Stimulated activated CD8-positive, alpha-beta memory T cell treated with anti-CD3 and anti-CD28 coated beads, Interleukin-7, amount 100 ng/mL, for 4 hours (primary cell): ENCODE measurements at places on chromosomes 11 and 22.
A peak's percentile ranks its signal among the peaks of the same experiment; 100 is the strongest.

- no peak for DNase-seq
These were observed at the start of gene SLC22A25 for GRCh38 chr11:63243533-63243932. SLC22A25 (minus strand) TSS chr11:63243599; CDS start chr11:63229652, 13,947 bp downstream.

DNA sequence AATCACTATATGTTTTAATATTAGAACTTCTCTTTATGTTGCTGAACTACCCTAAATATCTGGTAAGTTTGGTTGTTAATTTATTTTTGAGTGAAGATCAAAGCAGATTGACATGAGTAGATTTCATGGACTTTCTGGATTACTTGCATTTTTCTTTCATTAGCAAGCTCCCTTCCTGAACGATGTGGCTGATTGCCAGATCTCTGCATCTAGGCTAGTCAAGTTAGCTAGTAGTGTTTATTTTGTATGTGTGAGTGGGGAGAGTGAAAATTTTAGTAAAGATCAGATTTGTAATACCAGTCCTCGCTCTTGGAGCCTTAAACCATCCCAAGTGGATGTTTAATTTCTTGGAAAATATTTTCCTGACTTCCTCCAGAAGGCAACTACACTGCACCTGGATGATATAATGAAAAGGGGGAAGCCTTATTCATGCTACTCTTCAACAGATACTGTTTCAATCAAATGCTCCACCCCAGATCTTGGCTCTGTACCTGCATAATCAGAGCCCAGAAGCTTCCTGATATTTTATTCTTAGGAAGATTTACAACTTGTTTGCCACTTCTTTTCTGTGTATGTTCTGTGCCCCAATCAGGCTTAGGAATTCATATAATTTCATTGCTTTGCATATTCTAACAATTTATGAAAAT lies 143.2 kb upstream of the GRIA4 start:
- no peak for DNase-seq

GRCh38 chr11:42473106-42473505 lies 838.7 kb upstream of the API5 start:
- no peak for DNase-seq

GRCh38 chr22:39087881-39088684 lies 9.0 kb upstream of the APOBEC3H start:
- DNase-seq = no peak

DNA sequence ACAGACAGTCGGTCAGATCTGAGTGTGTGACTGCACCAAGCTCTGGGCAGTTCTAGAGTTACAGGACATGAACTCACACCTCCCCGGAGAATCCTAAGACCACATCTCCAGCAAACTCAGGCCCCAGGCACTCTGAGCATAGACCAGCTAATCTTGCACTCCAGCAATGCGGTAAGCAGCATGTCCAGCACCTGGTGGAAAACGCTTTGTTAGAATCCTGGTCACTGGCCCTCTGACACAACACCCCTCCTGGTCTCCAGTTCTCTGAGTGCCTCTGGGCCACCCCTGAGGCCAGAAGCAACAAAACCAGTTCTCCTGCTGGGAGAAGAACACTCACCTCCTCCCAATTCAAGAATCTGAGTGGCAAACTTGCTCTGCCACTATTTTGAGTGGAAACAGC lies 82.7 kb upstream of the TMEM45B start:
- DNase-seq = no peak

- DNase-seq = no peak
These were observed 9.7 kb downstream of the DGKZ start for GRCh38 chr11:46356924-46357482.

DNA sequence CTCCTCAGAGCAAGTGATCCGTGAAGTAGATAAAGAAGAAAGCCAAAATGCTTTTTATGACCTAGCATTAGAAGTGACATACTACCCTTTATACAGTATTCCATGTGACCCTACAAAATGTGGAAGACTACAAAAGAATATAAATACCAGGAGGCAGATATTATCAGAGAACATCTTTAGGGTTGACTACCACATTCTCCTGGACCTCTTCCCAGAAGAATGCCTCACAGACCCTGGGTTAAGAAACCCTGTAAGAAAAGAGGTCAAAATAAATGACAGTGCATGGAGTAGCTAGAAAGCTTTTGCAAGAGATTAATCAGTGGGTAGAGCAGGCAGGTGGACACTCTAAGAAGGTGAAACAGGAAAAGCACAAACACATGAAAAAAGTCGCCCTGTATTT lies 69.2 kb downstream of the FANCF start:
- DNase-seq = no peak

GRCh38 chr22:37428649-37429586 lies 1.6 kb upstream of the ELFN2 start:
- DNase-seq = peak; percentile 41
